Kidney epithelial cell (primary cell): ENCODE measurements at places on chromosomes 4 and X.

DNA sequence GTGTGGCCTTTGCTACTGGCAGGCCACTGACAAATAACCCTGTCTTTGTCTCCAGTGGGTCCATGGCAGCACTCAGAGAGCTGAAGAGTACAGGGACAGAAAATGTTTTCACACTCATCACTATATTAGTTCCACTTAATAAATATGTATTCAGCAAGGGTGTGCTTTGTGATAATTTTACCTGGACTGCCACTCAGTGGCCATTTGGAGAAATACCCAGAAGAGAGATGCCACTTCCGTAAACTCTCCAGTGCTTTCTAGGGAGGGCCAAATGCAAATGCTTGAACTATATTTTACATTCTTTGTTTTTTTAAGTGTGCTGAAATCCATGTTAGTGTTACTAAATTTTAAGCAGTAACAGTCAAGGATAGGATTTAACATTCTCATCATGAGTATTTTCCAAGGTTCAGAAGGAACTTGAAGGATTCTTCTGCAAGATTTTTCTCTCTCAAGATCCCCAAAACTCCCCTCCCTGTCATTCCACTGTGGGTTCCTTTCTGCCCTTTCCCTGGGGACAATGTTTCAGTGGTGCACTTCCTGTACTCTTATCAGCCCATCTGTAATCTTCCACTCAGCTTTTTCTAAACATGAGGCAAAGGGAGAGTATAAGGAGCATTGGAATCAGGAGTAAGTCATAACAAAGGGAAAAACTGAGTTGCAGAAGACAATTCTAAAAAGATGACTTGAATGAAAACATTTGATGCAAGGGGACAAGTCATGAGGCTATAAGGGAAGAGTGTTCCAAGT, 46.0 kb downstream of the TFDP3 start:
- DNase-seq: no peak

GRCh38 chr4:175871774-175872405, 59.8 kb upstream of the GPM6A start:
- DNase-seq: no peak

DNA sequence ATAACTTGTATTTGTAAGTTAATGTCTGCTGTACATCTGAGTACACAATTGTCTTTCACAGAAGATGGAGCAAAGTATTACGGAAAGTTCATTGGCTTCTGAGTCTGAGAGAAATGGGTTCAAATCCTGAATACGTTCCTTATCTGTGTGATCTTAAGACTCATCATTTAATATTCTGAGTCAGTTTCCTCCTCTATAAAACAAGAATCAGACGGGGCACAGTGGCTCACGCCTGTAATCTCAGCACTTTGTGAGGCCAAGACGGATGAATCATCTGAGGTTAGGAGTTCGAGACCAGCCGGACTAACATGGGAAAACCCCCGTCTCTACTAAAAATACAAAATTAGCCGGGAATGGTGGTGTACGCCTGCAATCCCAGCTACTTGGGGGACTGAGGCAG, 57.8 kb downstream of the APBB2 start:
- no peak for DNase-seq

GRCh38 chr4:102036619-102037376, 246.3 kb downstream of the BANK1 start:
- DNase-seq: no peak

DNA sequence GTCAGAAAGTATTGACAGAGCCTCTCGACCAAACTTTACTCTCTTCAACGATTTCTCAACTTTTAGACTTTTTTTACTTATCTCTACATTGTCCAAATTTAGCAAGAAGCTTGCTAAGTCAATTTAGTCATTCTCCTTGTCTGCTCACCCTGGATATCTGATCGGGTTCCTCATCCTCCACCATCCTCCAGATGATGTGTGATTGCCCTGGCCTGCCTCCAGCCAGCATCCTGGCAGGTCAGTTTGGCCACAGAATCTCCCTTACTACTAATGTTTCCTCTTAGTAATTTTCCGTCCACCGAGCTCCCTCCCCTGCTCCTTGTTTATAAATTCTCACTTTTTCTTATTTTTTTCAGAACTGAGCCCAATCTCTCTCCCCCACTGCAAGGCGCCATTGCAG, 167.9 kb upstream of the ZFP42 start:
- no peak for DNase-seq

DNA sequence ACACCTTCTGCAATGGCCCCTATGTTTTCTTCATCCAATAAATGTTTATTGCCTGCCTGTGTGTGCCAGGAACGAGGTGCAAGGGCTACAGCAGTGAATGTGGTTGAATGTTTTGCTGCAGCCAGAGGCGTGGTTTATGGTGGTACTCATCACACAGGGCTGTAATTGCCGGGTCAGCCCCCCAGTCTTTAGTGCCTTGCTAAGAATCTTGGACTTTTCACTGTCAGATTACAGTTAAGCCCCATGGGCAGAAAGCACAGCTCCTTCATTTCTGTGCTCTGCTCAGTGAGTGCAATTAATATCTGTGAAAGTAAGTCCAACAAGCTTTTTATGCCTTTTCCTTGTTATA, 67.8 kb downstream of the TAPT1 start:
- no peak for DNase-seq

DNA sequence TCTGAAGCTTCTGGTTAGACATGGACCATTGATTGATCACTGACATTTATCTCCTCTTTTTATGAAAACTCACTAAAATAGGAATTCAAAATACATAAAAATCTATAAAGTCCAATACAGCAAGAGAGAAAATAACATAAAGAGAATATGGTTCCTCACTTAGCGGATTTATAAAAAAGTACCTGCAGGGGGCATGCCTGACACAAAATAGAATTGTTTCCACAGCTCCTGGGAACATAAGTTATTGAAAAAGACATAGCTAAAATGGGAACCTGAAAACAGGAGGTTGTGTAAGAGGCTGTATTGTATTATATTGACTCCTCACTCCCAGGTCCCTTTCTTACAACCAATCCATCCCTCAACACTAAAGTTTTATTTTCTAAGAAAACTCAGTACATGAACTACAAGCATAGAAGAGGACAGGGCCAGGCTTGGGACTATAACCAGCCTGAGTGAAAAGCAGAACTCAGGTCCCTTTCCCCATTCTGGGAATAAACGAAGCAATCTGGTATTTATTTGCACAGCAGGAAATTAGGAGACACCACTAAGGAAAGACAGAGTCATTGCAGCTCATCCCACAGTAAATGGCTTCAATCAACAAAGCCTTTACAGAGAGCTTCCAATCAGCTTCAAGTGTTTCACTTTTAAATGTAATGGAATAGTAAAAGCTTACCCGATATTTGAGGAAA, 121.1 kb upstream of the NDST4 start:
- no peak for DNase-seq

GRCh38 chr4:134505511-134505910, 303.9 kb upstream of the PABPC4L start:
- DNase-seq: no peak

DNA sequence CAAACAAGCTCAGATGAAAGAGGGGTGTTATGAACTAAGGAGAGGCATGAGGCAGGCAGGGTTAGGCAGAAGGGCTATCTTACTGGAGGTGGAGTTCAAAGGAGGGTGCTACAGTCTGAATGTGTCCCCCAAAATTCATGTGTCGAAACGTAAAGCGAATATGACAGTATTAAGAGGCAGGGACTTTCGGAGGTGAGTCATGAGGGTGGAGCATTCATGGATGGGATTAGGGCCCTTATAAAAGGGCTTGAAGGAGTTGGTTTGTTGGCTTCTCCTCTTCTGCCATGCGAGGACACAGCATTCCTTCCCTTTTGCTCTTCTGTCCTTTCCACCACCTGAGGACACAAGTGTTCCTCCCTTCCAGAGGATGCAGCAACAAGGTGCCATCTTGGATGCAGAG, 22.9 kb downstream of the APLN start:
- DNase-seq: no peak

DNA sequence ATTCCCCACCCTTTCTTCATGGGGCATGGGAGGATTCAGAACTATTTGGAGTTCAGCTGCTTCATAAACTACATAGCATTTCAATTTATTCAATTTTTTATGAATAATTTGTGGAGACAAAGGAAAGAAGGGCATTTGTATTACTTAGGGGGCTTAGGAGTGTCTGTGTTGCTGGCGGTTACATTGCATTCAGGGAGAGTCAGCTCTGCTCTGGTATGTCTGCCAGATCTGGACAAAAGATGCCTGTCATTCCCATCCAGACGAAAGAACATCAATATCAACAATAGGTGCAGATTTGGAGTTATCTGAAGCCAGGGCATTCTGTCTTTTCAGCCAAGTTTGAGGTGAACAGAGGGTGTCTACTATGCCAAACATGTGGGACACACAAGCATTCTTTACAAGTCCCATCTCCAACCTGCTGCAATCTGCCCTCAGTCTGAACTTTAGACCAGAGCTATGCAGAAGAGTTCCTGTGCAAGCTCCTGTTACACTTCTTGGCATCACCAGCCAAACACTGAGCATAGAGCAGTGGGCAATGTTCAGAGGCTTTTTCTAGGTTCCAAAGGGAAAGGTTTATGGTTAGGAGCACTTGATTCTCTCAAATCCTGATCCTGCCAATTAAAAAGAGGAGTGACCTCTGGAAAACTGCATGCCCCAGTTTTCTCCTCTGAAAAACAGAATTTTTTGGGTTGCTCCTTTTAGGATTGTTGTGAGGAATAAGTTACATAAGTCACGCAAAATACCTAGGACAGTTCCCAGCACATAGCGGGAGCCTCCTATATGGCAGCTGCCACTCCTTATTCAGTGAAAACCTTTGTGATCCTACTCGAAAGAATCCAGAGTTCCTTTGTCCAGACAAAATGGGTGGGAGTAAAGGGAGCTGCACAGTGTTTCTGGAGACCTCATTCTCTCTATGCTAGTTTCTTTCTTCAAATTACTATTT, 719.5 kb upstream of the SLIT2 start:
- no peak for DNase-seq

DNA sequence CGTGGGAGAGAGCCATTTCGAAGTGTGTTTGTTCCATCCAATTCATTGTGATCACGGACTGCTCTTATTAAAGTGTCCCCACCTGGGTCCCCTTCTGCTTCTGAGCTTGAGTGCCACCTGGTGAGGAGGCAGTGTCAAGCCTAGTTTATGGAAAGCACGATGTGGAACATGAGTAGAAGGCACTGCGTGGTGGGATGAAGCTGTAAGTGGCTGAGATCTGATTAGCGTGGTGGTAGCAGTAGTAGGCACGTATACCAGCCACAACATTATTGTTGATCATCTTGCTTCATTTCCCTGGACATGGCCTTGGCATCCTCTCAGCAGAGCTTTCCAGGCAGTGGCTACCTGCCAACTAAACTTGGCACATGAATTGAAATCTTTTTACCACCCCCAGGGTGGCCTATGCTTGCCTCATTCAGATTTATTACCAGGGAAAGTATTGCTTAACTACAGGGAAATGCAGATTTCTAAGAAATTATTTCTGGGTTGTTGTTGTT, 46.4 kb downstream of the GPAT3 start:
- DNase-seq: no peak

DNA sequence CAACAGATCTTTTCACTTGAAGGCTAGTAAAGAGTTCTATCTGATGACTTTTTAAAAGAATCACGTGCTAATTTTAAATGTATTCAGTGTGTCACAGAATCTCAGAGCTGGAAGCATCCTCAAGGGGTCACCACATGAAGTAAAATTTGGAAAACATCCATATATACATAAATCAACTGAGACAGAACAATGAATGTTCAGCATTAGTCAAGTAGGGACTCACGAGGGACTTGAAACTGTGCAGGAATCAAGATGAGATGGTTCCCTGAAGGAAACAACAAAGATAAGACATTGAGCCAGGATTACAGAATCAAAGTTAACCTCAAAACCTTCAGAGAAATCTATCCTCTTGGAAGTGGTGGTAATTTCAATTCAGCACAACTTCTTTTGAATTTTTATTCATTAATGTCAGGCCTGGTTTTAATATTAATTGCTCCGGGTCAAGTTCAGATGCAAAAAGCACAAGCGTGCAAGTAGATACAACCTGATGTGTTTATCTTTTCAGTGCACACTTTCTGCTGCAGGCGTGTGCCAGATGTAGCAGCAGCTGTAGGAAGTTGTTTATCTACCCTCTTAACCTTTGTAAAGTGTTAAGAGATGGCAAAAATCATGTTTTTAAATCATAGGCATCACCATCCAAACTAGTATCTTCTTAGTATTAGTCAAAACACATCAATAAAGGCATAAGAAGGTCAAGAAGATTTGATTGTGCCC, 87.7 kb upstream of the SRD5A3 start:
- DNase-seq: no peak

DNA sequence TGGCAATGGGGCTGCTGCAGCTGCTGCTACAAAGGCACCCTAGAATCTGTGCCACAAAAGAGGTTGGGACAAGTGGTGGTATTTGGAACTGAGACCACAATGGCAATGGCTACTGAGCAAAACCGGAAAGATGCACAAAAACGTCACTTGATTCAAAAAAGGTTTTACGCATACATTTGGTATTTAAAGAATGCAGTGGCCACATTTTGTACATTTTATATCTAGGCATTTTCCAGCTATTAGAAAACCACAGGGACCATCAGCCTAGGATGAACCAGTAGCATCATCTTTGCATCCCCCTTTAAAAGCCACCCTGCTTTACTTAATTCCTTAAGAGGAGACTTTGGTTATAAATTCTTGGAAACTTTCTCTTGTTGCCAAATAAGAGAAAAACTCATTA, 104.8 kb upstream of the CXCL13 start:
- no peak for DNase-seq

DNA sequence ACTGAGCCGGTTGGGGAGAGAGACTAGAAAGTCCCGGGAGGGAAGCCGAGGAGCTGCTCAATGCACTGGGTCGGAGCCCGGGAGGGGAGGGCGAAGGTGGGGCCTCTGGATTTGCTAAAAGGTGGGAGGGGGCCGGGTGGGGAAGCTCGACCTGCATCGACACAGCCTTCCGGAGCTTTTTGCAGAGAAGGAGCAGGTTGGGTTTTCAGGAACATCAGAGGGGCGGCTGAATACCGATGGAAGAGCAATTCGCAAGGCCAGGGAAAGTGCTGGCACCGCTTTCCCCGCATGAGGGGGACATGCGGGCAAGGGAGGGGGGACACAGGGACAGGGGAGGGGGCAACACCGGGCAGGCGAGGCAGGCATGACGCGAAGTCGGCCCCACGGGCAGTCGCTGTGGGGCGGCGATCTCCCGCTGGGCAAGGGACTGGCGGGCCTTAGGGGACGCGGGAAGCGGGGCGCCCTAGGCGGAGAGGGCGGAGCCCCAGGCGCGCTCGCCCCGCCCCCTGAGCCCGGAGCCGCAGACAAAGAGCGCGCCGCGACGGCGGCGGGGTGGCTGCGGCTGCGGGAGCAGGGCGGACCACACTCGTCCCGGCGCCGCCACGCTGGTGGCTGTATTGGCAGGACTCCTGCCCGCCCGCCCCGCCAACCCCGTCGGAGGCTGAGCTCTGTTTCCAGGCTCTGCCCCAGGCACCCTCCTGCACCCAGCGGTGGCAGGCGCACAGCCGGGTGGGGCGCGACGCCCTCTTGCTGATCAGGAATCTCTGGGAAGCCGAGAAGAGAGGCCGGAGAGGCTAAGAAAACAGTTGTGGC, 11.6 kb downstream of the PDZD4 start:
- no peak for DNase-seq

DNA sequence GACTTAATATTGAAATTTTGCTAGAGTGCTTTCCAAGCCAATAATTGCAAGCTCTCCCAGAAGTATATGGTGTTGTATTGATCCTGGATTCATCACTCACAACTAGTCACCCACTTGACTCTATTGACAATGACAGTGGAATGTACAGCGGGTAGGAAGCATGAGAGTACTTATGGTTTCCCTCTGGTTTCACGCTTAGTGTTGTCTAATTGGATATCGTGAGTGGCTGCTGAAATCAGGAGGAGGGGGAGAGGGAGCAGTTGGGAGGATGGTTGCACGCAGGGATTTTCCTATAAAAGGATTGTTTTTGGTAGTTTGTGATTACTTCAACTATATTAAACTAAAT, 1819.5 kb upstream of the TENM3 start:
- DNase-seq: no peak
